ENCODE measurements at places on chromosomes 2 and 18. TPM values are rescaled to one million over a fixed set of nuclear protein-coding genes. Genes with fewer than 3 reads are reported as not detected.

DNA sequence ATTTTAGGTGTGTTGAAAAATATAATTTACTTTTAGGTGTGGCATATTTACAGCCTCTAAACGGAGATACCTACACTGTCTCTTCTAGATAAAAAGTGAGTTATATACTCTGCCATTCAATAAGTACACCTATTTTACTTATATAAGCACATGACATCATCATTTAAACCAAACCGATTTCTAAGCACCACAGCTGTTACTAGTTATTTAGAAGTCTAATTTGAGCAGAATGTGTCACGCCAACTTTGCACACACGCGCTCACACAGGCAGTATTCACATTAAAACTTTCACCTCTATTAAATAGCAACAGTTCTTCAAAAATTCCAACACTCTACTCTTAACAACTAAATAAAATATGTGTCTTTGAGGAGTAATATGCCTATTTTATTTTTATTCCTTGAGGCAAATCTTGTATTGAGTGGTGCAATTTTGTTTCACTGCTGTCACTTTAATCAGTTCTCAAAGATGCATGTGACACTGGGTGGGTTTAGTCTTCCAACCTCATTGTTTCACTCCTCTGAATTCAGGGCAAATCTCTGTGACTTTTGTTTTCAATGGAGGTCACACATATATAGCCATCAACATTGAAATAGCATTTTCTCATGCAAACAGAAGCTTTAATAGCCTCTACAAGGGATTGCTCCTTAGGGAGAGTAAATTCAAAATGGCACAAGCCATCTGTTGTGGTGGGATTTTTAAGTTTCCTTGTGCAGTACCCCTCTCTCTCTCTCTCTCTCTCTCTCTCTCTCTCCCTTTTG is 721.0 kb downstream of the PLCL1 start:
- DNase-seq = no peak

DNA sequence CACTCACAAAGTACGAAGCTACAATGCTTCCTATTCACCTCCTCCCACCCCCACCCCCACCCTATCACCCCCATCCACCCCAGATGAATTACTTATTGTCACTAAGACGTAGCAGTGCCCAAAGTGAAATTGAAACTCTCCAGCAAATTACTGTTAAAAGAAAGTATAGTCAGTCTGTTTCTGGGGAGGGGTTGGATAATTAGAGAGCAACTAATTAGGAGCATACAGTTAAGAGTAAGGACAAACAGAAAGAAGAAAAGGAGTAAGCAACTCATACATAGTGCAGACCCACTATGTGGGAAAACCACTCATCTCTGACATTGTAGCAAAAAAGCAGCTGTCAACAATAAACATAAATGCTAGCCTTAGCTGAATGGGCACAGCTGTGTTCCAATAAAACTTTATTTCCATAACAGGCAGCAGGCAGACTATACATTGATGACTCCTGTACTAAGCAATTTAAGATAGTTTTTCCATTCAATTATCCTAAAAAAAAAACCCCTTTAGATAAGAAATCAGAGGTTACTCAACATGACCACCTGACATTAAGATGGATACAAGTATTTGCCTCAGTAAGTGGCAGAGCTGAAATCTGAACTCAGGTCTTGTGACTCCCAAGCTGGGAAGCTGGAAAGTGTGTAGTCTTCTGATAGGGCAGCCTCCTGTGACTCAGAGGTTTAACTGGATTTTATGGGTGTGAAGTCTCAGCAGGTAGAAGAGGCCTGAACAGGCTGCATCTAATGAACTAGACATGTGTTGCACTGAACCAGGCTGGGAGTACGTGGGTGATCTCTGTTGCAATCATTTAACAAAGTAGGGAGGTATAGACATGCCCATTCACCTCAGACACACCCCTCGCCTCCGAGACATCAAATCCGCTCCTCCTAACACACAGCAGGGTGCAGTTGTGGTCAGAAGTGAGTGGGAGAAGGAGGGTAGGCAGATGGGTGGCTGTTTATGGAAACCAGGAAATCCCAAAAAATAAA is 171.8 kb upstream of the KLF7 start:
- no peak for DNase-seq

DNA sequence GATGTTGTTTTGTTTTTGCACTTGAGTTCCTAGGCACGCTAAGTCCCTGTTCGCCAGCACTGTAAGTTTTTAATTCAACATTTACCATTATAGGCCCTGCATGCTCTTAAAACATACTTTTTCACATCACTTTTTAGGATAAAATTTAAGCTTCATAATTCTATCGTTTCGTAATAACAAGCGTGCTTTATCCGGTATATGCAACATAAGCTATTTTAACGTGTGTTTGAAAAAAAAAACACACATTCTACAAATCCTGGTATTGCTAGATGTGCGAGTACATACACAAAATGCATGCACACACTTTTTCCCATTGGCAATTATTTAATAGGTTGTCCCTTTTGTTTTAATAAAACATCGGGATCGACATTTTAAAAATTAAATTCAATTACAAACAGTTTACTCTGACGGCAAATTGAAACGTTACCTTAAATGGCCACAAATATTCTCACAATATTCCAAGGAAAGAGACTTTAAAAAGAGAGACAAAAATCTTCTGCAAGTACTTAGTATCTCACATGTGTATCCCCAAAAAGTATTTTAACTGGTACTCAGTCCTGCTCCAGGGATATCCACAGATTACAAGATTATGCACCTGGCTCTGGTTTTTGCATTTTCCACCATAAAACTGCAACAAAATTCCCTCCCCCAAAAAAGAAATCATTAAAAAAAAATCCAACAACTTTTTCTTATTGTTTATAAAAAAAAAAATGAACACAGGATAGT is 1.0 kb upstream of the TCF4 start:
- DNase-seq = peak; percentile 5

- no peak for DNase-seq
Measured at GRCh38 chr2:118565786-118566540, 281.5 kb downstream of the EN1 start.

DNA sequence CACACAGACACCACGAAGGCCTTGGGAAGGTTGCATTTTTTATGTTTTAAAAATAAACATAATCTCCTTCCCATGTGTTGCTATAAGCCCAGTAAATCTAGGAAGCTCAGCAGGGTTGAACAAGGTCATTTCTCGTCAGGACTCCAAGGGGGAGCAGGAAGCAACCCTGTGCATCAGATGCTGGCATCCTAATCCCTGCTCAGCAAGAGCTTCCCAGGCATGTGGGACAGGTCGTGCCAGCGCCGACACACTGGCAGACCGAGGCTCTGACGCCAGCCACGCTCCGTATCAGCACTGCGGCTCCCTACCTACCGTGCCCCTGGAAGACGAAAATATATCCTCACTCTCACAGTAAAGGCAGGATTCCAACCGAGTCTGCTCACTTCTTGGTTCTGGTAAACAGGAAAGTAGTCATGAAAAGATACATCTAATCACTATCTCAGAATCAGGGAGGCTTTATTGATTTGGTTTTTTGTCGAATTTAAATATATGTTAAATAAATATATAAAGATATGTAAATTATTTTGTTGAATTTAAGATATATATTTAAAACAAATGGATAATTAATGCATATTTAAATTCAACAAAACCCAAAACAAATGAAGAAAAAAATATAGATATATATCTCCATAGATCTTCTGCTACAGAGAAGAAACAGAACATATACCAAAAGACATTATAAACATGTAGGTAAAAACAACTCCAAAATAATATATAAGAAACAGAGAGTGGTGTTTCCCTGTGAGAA is 61.4 kb downstream of the TXNL1 start:
- DNase-seq = no peak

DNA sequence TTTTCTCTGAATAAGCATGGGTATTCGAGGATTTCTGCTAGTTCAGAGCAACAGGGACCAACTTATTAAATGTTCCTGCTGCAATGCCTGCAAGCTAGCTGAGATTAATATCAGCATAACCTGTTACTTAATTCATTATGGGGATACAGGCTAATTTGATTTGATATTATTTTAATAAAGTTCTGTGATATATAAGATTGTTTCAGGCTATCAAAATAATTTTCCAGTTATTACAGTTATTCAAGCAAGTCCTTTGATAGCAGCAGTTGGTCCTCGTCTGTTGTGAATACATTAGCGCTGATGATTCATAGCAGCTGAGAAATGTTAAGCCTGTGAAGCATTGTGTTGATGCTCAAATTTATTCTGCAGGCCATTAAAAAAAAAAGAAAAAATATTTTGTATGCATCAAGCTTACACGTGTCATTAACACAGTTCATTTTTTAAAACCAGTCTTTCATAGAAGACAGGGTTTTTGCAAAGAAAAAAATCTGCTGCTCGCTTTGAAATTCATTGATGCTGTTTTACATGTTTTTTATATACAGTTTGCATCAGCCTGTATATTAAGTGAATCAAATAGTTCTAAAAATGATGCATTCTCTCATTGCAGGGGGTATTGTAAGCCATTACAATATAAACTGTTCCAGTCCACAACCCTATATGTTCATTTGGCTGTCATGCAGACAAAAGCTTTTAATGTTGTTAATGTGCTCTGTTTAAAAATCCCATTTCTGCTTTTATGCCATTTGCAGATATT is 482.5 kb downstream of the BCL11A start:
- no peak for DNase-seq

GRCh38 chr2:133346654-133347053 is 221.6 kb downstream of the NCKAP5 start:
- DNase-seq = no peak

DNA sequence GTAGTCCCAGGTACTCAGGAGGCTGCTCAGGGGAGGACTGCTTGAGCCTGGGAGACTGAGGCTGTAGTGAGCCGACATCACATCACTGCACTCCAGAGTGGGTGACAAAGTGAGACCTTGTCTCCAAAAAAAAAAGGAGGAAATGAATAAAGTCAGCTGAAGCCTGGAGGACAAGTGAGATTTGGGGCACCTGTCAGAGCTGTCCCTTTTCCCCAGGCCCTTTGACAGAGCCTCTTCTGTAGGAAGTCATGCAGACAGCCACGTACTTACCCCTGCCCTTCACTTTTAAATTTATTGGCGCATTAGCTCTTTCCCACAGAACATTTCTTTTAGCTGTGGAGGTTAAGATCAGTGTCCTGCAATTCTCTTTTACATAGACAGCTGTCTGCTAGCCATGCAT is 151.0 kb upstream of the DNMT3A start:
- no peak for DNase-seq

GRCh38 chr18:2855560-2856350 is 8.9 kb downstream of the EMILIN2 start:
- DNase-seq = no peak

GRCh38 chr2:11708106-11708505 is 38.1 kb upstream of the NTSR2 start:
- no peak for DNase-seq

- peak; percentile 46 for DNase-seq
Measured at GRCh38 chr18:46155641-46156051, 51.5 kb downstream of the HAUS1 start.

- peak; percentile 7 for DNase-seq
Measured at GRCh38 chr2:37851828-37852584, 73.1 kb upstream of the RMDN2 start.

DNA sequence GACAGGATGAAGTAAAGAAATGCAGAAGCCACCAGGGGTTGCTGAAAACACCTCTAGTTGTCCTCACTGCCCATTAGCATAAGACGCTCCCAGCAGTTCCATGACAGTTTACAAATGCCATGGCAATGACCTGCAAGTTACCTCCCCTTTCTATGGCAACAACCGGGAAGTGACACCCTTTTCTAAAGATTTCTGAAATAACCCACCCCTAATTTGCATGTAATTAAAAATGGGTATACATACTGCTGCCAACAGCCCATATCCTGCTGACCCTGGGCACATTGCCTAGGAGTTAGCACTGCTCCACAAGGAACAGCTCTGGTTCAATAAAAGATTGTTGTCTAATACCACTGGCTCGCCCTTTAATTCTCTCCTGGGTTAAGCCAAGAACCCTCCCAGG is 178.3 kb upstream of the LRATD1 start:
- no peak for DNase-seq

DNA sequence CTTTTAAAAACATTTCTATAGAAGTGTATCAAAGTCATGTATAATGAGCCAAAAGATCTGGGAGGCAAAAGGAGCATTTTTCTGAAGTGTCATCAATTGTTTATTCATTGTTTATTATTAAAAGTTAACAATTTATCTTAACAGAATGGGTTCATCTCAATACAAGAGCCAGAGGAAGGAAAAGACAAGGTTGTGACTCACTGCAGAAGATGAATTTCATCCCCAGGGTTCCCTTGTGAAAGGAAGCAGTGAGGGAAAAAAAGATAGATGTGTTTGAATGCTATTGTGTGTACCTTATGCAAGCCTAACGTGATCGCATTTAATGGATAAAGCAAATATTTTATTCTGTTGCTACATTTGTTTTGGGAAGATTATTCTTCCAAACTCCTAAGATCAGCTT is 286.3 kb downstream of the PIEZO2 start:
- no peak for DNase-seq

- no peak for DNase-seq
Measured at GRCh38 chr2:46230115-46230571, 67.1 kb upstream of the EPAS1 start.

DNA sequence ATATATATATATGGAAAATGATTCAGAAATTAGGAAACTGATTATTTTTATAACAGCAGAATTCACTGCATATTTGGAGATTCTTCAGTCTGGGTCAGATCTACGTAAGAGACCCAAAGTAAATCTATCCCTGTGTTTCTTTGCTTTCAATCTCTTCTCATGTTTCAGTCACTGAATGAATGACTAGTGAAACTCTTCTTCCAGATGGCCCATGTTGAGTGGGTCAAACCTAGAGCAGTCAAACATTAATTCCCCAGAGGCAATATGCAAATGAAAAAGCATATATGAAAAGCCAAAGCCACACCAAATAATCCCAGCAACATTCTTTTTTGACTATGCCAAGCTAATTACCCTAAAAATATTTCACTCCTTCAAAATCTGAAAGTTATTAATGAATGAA is 317.3 kb downstream of the RBM43 start:
- no peak for DNase-seq

- no peak for DNase-seq
Measured at GRCh38 chr18:8491516-8491915, 117.7 kb upstream of the RAB12 start.

GRCh38 chr2:20148923-20149702 is 75.8 kb downstream of the SDC1 start:
- no peak for DNase-seq

DNA sequence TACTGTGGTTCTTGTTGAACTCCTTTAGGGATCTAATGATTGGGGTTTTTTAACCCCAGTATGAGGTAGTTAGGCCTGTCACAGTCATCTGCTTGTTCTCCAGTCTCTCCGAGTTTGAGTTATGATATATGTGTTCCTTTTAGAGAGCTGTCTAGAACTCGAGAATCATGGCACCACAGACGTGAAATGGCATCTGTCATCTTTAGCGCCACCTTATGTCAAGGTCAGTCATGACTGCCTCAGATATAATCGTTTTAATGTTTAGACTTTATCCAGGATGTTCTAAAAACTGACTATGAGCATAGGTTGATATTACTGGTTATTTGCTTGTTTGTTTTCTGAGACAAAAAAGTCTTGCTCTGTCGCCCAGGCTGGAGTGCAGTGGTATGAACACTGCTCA is 112.2 kb downstream of the CEP192 start:
- DNase-seq = no peak

KCNG2 gene
- not detected for total RNA-seq

DDX18 gene
- 111 TPM for total RNA-seq

SLC35F5 gene
- total RNA-seq = 18.0 TPM

RGPD3 gene
- 0.38 TPM for total RNA-seq

BOK gene
- total RNA-seq = not detected

SLC11A1 gene
- 399 TPM for total RNA-seq

ITM2C gene
- total RNA-seq = 7.4 TPM
